Pancreas (tissue), 10 donors: ENCODE measurements at places on chromosomes 3 and 15.

GRCh38 chr15:78838489-78838888 lies 27.2 kb upstream of the ADAMTS7 start:
- no peak for DNase-seq

DNA sequence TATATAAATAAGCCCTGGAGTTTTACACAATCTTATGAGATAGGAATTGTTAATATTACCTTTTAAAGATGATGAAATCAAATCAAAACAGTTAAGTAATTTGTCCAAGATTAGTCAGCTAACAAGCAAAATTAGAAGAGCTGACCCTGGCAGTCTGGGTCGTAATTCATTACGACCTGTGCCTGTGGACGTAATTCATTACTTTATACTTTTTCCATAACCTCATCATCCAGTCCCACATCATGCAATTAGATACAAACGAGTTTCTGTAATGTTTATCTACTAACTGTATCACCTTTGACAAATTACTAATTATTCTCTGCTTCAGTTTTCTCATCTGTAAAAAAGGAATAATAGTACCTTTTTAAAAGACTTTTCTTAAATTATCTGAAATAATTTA lies 665.9 kb downstream of the ZBBX start:
- no peak for DNase-seq

GRCh38 chr15:33358306-33358705 lies 47.5 kb downstream of the RYR3 start:
- DNase-seq: no peak

DNA sequence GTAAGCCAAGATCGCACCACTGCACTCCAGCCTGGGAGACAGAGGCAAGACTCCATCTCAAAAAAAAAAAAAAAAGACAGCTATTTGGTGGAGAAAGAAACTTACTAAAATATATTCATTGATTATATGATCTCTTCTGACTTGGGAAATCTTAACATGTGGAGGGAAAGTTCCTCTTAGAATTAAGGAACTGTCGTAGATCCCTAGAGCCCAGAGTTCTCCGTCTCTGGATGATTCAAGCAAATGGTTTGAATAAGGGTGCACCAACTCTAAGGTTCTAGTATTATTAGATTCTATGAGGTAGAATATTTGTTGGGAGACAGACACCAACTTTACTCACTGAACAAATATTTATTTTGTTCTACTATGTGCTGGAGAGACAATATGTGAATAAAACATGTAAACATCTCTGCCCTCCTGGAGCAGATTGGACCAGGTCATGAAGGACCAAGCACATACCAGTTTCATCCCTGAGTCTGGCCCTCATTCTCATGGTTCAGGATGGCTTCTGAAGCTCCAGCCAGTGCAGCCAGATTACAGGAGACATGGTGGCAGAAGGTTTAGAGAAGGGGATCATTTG lies 129.7 kb downstream of the MITF start:
- DNase-seq: no peak

DNA sequence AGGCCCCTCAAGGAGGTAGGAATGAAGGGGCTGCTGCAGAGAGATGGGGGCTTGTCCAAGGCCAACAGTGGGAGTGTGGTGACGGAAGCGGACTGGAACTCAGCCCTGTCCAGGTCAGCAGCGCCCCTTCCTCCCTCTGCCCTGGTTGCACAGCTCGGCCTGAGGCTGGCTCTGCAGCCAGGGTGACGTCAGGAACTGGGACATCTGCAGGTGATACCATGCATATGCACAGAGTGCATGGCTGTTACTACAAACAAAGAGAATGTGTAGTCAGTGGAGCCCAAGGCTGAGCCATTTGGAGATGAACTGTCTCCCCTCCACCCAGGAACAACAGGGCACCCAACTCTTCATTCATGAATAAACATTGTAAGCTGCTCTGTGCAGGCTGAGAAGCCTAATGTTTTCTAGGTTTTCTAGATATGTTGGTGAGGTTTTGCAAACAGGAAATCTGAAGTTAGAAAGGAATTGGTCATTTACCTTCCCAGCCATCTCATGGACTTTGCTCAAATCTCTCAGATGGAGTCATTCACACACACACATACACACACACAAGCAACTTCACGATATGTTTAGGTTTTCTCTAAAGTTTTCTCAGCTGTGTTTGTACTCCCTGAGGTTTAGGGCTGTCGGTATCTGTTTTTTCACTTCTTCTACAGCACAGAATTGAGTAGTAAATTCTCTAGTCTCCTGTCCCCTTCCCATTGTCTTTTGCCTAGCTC lies 117.2 kb downstream of the TLE3 start:
- no peak for DNase-seq

DNA sequence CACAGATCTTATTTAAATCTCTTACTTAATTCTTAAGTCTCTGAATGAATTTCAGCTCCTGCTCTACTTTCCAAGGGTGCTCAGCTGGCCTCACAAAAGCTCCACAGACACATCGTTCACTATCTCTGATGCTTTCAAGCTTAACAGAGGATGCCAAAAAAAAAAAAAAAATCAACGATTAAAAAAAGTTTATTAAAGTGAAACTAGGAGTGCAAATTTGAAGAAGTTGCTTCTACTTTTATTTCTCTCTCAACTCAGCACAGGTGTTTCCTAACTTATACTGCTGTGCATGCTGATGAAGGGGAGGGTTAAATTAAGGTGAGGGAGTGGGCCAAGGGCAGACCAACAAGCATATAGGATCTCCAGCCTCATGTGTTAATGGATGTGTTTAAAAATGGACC lies 157.2 kb downstream of the TIGIT start:
- no peak for DNase-seq

DNA sequence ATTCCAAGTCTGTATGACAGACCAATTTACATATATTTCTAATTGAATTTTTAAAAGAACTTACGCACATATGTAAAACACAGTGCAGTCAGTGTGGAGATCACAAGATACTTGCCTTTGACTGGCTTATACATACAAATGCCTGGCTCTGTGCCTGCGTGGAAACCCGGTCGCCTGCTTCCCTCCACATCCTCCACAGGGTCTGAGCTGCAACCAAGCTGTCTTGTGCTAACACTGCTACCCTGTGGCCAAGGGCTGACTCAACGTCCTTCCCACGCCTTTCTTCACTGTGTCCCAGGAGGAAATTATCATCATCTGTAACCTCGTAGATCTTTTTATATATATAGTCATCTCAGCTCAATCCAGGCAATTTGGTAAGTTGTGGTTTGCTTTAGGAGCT lies 117.0 kb downstream of the WNT7A start:
- no peak for DNase-seq

DNA sequence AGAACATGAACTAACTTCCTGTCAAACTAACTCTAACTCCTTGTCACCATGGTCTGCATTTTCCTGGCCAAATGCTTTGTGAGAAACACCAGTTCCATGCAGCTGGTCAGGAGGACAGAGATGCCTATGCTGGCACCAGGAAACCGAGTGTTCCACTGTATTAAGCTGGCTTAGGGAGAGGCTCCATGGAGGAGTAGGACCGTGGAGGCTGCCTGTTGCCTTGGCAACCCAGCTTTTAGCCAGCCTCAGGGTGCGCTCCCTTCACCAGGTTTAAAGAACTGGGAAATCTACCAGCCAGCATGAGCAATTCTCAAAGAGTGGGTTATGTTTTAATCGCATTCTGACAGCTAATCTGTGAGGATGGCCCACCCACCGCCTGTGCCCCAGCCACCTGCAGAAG lies 394.1 kb downstream of the OCA2 start:
- no peak for DNase-seq

DNA sequence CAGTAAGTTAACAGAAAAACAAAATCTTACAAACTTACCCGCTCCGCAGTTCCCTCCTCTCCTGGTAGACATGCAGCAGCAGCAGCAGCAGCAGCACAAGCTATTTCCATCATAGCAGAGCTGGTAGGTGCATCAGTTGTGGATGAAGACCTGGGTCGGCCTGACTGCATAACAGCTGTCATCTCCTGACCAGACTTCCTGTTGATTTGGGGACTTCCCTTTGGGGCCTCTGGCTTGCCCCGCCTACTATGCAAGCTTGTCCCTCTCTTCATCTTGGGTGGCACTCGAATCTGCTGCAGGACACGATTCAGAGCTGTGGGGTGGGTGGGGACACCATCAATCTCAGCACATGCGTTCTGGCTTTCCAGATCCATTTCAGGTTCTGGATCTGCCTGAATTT lies 65.7 kb downstream of the TMCC1 start:
- no peak for DNase-seq

DNA sequence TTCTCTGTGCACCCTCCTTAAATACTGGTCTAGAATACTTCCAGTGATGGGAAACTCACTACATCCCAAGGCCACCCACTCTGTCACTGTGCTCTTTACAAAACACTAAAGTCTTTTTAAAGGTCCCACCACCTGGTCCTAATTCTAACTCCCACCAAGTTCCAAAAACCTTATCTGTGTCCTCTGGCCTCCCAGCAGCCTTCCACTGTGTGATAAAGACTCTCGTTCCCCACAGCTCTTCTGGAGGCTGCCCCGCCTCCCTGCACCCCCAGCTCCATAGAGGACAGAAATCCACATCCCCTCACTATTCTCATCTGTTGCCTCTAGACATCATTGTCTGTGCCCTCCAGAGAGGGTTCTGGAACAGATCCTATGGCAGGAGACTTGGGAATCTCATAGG lies 276.4 kb downstream of the FAM43A start:
- DNase-seq: no peak

GRCh38 chr3:47978386-47978785 lies 37.8 kb downstream of the MAP4 start:
- no peak for DNase-seq
